ENCODE measurements at places on chromosomes 4 and X.

DNA sequence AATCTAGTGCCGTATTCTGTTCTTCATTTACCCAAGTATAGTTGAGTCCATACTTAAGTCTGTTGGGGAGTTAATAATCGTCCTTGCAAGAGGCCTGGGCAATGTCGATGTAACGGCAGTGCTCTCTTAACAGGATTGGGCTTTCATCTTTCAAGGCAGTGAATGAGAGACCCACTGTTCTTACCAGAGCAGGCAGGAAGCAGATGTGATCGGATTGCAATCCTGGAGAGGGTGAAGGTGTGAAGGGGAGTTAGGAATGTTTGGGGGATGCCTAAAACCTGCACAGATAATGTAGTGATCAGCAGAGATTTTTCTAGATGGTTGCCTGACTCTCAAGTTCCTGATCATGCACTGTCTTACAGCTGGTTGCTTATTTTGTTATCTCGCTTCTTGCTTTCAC lies 308.4 kb downstream of the AFF2 start:
- DNase-seq, result no peak

GRCh38 chr4:94722748-94723147 lies 35.0 kb upstream of the BMPR1B start:
- no peak for DNase-seq

DNA sequence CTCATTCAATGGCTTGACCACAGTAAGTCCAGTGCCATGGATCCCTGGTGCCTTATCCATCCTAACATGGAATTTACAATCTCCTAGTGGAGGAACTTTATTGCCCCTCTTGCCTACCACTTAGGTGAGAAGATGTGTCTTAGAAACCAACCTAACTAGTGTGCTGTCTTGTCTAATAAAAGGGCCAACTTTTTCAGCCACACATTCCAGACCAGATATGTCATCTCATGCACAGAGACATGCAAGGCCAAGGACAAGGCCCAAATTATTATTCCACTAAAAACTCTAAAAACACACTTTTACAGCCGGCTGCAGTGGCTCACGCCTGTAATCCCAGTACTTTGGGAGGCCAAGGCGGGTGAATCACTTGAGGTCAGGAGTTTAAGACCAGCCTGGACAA lies 10.6 kb upstream of the PRDX4 start:
- DNase-seq, result no peak

DNA sequence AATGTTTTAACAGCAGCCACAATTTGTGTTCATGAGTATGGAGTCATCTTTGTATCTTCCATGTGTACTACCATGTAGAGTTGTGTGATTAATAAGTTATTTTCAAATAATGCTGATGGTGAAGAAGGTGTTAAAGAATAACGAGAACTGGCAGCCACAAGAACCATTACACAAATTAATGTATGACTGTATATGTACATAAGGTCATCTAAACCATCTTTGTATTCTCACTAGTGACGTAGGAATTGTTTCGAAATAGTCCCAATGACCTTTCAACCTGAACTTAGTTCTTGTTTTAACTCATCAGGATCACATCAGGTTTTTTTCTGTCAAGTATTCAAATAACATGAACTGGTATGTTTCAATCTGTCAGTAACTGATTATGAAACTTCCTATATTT lies 48.3 kb upstream of the NOCT start:
- DNase-seq, result no peak

- DNase-seq, result no peak
Measured at GRCh38 chrX:24874604-24875247, 141.0 kb downstream of the ARX start.

- DNase-seq, result no peak
Measured at GRCh38 chrX:84219551-84219950, 31.6 kb upstream of the RPS6KA6 start.

DNA sequence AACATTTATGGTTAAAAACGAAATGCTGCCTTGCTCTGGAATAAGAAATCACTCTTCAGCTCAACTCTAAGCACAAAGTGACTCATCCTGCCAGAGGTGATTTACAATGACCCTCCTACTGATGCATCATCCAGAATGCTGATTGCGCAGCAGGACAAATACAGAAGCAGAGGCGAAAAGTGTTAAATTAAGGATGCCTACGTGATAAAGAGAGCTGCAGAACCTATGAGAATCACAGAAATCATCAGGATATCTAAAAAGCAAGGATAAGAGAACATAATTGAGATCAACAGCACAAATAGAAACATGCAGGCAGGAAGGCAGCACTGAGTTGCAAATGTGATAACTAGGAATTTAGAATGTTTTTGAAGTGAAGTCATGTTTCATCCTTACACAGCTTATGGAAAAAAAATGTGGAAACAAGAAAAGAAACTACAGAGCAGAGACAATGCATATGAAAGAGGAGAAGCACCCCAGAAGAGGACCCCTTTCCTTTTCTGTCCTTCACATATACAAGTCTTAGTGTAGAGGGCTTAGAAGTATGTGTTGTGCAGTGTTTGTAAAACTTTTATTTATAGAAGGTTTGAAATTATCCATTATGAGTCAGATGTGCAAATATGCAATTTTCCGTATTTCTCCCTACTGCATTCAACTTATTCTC lies 188.4 kb downstream of the SLC7A11 start:
- no peak for DNase-seq

DNA sequence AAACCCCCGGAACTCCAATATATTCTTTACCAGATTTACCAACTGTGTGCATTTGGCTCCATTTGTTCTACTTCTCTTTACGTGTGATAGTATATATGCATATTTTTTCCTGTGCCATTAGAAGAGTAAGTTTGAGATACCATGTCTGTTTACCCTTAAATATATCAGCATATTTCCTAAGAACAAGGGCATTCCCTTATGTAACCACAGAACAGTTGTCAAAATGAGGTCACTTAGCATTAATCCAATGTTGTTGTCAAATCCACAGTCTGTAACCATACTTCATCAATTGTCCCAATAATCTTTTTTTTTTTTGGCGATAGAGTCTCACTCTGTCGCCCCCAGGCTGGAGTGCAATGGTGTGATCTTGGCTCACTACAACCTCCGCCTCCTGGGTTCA lies 55.2 kb downstream of the TBC1D14 start:
- DNase-seq, result no peak

GRCh38 chr4:1554876-1555265 lies 129.2 kb downstream of the FAM53A start:
- no peak for DNase-seq

GRCh38 chrX:47683829-47684205 lies 24.8 kb upstream of the UXT start:
- no peak for DNase-seq

- DNase-seq, result no peak
Measured at GRCh38 chrX:16838202-16839066, 31.7 kb downstream of the RBBP7 start.

GRCh38 chr4:140268186-140268841 lies 105.1 kb upstream of the SCOC start:
- no peak for DNase-seq

DNA sequence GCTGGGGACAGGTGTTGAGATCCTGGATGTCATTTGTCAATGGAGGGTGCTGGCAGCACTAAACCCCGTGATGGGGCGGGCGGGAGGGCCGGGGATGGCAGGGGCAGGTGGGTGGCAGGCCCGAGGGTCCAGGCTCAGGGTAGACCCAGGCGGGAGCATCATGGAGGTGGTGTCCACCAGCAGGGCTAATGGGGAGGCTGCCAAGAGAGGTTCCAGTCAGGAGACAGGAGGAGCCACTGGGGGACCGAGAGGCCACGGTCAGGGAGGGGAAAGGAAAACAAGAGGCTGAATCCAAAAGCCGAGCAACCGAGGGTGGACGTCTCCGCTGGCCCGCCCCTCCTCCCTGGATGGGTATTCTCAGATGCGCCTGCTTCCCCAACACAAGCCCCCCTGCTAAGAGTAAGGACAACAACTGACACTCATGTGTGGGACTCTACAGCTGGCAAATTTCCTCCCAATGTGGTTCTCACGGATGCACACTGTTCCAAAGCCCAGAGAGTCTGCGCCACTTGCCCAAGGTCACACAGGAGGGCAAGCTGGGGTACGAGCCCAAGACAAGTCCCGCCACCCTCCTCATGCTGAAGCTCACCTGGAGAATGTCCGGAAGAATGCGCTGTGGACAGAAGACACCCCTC lies 132.0 kb downstream of the CPZ start:
- no peak for DNase-seq

- no peak for DNase-seq
Measured at GRCh38 chr4:139535871-139536234, 20.2 kb downstream of the SETD7 start.

- no peak for DNase-seq
Measured at GRCh38 chr4:174423257-174423944, 98.9 kb downstream of the HPGD start.

GRCh38 chrX:110425222-110426154 lies 66.8 kb downstream of the RTL9 start:
- DNase-seq, result no peak

DNA sequence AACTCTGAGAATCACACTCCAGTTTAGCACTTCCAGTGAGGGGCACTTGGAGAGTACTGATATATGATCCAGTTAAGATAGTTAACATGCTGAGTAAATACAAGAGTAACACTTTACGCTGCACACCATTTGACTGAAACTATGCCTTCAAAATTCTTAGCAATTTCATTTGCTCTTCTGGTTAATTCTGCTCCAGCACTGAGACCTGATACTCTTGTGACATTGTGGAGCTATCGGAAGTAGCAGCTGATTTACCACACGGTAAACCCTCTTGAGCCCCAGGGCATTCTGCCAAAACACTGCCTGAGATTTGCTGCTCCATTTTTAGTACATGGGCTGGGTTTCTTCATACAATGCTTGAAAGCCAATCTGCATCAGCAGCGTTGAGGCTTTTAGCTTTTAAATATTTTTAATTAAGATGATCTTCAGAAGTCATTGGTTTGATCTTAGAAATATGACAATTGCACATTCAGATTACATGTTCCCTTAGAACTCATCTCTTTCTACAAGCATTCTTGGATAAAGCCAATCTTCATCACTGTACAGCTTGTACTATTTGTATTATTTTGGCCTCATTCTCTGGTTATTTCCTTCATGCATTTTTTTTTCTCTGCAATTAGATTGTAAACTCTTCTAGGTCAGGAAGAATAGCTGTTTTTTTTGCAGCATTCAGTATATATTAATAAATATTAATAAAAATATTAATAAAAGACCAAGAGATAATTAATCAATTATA lies 67.8 kb upstream of the ETNPPL start:
- DNase-seq, result no peak

- DNase-seq, result no peak
Measured at GRCh38 chr4:56844802-56845580, 23.5 kb upstream of the SPINK2 start.

DNA sequence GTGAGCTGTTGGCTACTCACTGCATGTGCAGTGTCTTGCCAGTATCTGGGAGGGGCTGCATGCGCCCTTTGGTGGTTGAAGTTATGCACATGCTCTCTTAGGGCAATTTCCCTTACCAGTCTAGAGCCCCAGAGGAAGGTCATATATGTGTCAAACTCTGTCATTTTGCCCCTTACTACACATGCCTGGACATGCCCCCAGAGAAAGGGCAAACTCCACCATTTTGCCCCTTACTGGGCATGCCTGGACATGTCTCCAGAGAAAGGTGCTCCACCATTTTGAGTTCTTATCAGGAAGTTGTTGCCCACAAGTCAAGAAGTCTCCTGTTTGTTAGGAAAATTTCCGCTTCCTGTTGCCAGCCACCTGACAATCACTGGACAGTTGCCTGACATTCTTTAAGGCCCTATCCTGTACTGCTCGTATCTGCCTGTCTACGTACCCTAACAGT lies 56.4 kb upstream of the PLAC8 start:
- DNase-seq, result no peak

DNA sequence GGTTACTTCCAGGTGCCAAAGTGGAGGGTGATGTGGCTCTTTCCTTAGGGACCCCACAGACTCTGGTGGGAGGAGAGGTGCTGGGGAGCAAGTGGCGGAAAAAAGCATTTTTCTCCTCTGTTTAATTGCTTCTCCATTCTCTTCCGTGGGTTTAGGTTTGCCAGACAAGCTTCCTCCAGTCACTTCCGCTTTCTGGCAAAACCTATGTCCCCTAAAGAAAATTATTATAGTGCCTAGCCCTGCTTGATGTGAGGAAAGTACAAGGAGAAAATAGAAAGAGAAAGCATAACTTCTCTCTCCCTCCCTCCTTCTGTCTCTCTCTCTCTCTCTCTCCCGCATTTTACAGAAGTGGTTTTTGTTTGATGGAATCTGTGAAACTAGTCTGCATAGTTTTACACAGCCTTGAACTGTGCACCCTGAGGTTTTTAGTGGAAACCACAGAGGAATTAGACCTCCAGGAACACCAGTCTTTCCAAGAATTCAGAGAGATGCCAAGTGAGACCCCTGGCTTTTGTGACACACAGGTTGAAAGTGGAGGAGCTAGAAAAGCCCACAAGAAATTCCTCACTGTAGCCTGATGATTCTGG lies 231.1 kb upstream of the ANXA3 start:
- DNase-seq, result no peak

GRCh38 chr4:127656047-127656680 lies 23.4 kb downstream of the INTU start:
- DNase-seq, result no peak

GRCh38 chrX:29432534-29432933 lies 782.8 kb upstream of the MAGEB2 start:
- DNase-seq, result no peak

DNA sequence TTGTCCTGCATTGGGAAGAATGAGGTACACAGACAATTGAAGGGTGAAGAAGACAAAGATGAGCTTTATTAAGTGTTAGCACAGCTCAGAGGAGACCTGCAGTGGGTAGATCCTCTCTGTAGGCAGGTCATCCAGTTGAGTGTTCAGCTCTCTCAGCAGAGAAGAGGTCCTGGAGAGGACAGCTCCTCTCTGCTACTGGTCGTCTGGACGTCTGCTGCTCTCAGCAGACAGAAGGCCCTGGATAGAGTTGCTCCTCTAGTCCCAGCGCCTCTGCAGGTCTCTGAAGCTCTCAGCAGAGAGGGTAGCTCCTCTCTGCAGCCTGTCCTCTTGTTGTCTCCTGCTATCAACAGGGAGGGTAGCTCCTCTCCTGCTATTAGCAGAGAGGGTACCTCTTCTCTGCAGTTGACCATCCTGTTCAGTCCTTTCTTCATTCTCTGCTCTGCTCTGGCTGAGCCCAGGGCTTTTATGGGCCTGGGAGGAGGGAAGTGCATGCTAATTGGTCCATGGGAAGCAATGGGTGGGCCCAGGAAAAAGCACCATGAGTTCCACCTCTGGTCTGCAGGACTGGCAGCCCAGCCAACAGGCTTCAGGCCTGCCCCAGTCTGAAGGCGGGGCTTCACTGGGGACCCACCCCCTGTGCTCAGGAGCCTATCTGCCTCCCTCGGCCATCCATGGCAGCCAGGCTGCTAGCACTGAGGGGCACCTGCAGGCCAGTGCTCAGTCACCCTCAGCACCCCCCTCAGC lies 54.1 kb upstream of the IBSP start:
- DNase-seq, result no peak

DNA sequence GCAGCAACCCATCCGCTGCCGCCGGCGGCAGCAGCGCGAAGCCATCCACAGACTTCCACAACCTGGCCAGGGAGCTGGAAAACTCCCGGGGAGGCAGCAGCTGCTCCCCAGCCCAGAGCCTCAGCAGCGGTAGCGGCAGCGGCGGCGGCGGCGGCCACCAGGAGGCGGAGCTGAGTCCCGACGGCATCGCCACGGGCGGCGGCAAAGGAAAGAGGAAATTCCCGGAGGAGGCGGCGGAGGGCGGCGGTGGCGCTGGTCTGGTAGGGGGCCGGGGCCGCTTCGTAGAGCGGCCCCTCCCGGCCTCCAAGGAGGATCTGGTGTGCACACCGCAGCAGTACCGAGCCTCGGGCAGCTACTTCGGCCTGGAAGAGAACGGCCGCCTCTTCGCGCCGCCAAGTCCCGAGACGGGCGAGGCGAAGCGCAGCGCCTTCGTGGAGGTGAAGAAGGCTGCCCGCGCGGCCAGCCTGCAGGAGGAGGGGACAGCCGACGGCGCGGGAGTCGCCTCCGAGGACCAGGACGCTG lies 4.9 kb downstream of the PRDM8 start:
- no peak for DNase-seq
